ENCODE measurements at places on chromosomes 1 and 21. TPM values are rescaled to one million over a fixed set of nuclear protein-coding genes. Genes with fewer than 3 reads are reported as not detected.

GRCh38 chr1:213925531-213926182, 62.1 kb upstream of the PROX1 start:
- DNase-seq: no peak

Gene GLIS1
- total RNA-seq: 0.36 TPM

GRCh38 chr1:23701996-23702395, 10.4 kb downstream of the RPL11 start:
- DNase-seq: no peak

DNA sequence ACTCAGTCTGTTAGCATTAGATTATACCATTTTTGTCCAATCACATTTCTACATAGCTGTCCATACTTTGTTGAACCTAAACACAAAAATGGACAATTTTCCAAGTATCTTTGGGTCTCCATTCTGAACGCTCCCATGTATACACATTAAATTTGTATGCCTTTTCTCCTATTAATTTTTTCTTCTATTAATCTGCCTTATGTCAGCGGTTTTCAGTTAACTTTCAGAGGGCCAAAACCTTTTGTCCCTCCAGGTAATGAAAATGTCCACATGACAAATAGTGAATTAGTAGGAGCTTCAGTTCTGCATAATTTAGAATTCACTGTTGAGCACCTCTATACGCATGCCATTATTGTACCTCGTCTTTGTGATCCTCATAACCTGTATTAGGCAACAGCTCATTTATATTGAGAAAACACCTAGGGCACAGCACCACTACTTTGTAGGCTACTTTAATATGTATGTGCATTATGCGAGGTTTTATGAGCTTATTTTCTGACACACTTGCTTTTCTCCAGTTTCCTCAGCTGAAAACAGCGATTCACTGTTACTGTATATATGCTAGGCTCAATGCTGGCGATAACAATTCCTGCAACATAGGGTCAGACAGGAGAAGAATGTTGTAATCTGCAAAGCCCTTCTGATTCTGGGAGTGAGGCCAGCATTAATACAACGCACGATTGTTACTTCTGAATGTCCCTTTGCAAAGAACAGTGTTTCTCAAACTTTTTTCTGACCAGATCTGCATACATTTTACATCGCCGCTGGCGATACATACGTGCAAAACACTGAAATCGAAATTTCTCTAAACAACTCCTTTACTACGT, 1.1 kb upstream of the ABCD3 start:
- no peak for DNase-seq

Gene GJA4
- total RNA-seq: 25.5 TPM

GRCh38 chr1:183235503-183235902, 49.4 kb downstream of the LAMC2 start:
- DNase-seq: no peak

Gene FCRL6
- 1.0 TPM for total RNA-seq

GRCh38 chr1:32741413-32742198, 39.0 kb upstream of the SYNC start:
- no peak for DNase-seq

GRCh38 chr1:230082211-230082610, 15.2 kb downstream of the GALNT2 start:
- no peak for DNase-seq

DNA sequence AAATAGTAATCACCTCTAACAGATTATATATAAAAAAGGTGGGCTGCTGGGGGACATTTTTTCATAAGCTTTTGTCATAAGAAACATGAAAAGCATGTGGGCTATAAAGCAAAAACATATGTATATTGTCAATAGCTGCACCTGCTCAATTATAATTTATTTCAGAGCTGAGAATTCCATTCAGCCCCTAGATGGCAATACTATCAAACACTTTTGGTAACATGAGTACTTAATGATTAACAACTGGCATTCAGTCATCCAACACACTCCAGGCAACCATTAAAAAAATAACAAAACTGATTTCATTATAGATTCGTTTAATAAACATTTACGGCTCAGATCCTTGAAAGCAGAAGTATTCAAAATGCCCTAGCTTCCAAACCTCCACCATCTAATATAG, 115.1 kb downstream of the KCTD3 start:
- DNase-seq: no peak

DNA sequence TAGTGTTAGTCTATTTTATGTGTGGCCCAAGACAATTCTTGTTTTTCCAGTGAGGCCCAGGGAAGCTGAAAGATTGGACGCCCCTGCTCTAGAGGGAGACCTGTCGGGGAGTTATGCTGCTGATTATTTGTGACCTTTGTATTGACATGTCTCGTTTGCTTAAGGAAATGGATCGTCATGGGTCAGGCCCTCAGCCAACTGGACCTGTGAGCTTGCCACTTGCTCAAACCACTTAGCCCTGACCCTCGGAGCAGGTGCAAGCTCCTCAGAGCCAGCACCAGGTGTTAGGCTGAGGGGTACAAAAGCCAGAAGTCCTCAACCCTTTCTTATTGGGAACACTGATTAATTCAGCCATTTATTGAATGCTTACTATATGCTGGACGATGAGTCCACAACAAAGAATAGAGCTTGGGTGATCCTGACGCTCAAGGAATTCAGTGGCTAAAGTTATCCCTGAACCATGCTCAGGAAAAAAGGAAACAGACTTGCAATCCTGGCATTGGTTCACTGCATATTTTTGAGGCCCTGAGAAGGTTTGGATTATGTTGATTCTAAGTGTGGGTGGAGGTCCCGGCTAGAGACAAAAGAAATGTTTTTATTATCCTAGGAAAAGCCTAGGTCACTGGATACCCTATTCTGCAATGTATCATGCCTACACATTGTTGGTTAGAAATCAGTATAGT, 19.0 kb downstream of the TGFB2 start:
- no peak for DNase-seq

GRCh38 chr1:3431266-3431665, 23.2 kb upstream of the ARHGEF16 start:
- no peak for DNase-seq

Measured in omental fat pad (tissue), 4 donors.